ENCODE measurements at places on chromosomes 7 and 10.

- ATAC-seq, result no peak
These were observed 351.2 kb downstream of the PHTF2 start for GRCh38 chr7:78149787-78150186.

GRCh38 chr7:65307651-65308299, 65.9 kb upstream of the ZNF92 start:
- ATAC-seq, result no peak

DNA sequence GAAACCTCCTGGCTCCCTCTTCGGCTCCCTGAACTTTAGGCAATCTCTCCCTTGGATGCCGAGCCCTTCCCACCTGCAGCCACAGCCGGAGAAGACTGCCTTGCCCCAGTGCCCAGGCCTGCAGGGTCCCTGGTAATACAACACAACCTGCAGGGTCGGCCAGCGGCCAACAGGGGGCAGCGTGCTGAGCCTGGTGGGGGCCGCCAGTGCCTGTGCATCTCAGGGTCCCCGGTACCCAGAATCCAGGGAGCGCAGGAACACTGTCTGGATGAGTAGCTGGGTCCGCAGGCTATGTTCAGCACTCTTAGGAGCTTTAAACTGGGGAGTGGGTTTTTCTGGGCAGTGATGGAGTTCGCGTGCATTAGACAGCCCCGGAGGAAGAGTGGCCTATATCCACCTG, 17.5 kb upstream of the C10orf71 start:
- no peak for ATAC-seq

GRCh38 chr7:80635533-80635932, 2.9 kb upstream of the CD36 start:
- no peak for ATAC-seq

DNA sequence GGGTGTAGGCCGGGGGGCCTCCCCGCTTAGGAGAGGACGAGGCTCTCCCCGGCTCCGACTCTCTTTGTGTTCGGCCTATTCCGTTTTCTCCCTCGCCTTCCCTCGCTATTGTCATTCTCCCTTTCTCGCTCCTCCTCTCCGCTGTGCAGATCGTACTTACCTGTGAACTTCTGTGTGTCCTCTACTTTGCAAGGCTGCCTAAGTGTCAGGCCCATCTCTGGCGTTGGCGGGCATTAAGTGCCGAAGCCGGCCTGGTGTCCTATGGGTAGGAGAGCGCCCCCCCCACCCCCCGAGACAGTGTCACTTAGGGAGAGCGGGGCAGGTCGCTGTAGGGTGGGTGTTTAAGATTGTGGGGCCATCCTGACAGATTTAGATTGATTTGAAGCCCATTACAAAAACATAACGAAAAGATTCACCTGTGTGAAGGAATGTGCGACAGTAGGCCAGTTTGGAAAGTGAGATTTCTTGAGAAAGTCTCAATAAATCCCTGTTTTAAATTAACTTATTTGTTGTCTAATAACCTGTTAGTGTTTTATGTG, 579 bp downstream of the RBM33 start:
- ATAC-seq, result peak; percentile 46

- ATAC-seq, result no peak
These were observed 82.5 kb upstream of the CREB5 start for GRCh38 chr7:28329661-28330363.

GRCh38 chr10:48522011-48522765, 82.7 kb downstream of the ARHGAP22 start:
- ATAC-seq, result no peak

GRCh38 chr7:99126921-99127553, 16.9 kb downstream of the SMURF1 start:
- ATAC-seq, result no peak

GRCh38 chr7:104857458-104858425, 156.3 kb upstream of the KMT2E start:
- peak; percentile 25 for ATAC-seq

GRCh38 chr10:53537508-53537907, 764.9 kb upstream of the MBL2 start:
- ATAC-seq, result no peak

DNA sequence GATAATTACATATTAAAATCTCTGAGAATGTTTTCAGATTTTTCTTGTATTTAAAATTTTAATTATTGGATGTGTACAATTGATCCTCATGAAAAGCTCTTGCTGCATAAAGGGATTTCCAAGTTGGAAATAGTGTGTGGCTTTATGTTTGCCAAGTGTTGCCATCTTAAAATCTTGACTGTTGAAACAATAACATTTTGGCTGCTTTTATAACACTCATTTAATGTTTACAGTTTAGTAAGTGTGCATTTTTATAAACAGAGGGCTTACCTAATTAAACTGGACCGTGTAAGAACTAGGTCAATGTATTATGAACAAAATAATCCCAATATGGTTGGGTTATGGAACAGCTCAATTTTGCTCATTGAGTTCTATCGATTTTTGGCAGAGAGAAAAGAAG, 23.9 kb downstream of the SEMA3A start:
- no peak for ATAC-seq

DNA sequence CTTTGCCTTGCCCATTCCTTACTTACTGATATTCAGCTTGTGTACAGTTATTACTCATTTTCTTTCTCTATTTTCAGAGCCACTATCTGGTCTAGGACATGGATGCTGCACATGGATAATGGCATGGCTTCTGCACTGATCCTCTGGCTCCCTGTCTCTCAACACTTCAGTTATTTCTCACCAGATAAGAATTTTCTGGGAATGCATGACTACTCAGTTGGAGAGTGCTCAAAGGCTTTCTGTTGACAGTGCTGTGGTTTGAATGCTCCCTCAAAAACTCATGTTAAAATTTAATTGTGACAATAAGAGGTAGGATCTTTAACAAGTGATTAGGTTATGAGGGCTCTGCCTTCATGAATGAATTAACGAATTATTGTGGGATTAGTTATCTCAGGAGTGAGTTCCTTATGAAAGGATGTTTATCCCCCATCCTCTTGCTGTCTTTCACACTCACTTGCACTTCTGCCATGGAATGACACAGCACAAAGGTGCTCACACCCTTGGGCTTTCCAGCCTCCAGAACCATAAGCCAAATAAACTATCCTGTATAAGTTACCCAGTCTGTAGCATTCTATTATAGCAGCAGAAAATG, 16.1 kb upstream of the PIK3CG start:
- no peak for ATAC-seq

- no peak for ATAC-seq
These were observed 595 bp upstream of the SFXN4 start for GRCh38 chr10:119166118-119166500.

DNA sequence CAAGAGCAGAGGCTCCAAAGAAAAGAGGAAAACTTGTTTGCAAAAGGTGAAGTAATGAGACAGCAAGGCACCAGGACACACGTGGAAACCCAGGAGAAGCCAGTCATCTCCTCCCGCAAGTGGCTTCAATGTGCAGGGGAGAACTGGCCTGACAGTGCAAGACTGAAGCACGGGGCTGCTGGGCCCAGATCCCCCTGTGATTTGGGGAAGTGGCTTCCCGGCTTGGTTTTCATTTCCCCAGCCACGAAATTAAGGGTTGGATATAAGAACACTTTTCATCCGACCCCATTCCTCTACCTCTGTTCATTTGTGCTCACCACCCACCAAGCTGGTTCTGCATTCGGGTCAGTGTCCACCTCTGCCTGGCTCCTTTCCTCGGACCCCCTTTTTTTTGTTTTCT, 306.4 kb downstream of the FGFR2 start:
- no peak for ATAC-seq

DNA sequence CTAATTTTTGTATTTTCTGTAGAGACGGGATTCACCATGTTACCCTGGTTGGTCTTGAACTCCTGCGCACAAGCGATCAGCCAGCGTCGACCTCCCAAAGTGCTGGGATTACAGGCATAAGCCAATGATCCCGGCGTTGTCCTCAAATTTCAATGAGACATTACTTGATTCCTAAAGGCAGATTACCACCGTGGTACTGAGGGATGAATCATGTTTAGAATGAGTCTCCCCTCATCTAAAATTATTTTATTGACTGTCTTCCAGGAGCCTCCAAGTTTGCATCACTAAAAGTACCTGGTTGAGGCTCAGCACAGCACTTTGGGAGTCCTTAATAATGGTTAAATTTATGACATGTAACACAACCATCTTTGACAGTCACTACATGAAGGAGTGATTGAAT, 142.2 kb upstream of the AKR1E2 start:
- ATAC-seq, result no peak

DNA sequence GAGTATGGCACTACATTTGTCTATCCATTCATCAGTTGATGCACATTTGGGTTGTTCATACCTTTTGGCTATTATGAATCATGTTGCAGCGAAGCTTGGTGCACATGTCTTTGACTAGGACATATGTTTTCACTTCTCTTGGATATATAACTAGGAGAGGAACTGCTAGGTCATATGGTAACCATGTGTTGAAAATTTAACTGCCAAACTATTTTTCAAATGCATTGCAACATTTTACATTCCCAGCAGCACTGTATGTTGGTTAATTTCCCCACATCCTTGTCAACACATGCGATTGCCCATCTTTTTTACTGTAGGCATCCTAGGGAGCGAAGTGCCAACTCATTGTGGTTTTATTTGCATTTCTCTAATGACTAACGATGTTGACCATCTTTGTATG, 183.4 kb downstream of the PRKCQ start:
- ATAC-seq, result no peak

DNA sequence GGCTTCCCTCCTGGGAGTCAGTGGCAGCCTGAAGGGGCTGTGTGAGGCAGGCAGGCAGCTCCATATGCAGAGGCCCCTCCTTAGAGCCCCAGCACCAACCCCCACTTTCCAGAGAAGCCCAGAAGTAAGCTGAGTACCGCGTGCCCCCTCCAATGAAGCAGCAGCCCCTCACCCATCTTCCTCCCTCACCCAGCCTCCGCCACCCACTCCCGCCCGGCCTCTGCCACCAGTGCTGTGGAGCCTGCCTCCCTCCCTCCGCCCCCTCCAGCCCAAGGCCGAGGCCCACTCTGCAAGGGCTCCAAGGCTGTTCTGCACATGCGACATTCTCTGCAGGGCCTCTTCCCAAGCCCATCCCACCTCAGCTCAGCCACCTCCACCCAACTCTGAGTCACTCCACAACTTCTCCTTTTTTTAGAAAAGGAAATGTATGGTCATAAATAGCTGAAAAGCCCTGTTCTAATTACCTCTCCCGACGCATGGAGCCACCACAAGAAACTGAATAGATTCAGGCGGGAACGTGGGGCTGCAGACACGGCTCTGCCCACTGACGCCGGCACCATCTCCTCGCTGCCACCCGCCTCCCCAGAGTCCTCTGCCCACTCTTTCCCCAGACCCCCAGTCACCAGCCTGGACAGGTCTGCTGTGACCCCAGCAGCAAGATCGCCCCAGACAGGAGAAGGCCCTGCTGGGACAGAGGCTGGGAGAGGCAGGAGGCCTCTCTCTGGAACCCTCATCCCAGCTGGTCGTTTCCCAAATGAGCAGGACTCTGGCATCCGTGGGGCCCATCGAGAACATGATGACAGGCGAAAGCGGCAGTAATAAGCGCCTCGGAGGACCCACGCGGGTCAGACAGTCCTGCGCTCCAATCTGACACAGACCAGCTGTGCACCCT, 213.9 kb downstream of the MAD1L1 start:
- ATAC-seq, result no peak
